ENCODE measurements at places on chromosomes 11 and 22.
A peak's percentile ranks its signal among the peaks of the same experiment; 100 is the strongest.

DNA sequence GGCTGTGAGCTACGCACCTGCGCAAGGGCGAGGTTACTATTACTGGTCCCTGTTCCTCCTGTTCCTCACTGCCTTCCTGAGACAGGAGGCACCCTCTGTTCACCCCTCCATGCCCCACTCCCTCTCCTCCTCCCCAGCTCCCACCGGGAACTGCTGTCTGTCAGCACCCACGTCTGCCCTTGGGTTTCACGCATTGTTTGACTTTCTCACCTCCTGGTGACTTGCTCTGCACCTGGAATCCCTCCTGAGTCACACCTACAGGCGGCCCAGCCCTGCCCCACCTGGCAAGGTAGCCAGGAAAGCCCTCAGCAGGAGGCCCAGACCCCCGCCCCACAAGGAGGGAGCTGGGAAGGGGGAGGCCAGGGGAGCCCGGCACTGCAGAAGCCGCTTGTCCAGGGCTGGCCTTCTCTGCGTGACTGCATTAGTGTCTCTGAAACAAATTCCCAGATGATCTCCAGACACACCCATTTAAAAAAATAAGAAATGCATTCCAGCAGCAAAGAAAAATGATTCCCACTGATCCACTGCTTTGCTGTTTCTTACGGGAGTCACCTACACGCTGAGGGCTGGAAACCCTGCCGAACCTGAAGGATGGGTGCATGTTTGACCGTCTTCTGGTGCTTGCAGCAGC lies 86.4 kb downstream of the CELSR1 start:
- no peak for DNase-seq

DNA sequence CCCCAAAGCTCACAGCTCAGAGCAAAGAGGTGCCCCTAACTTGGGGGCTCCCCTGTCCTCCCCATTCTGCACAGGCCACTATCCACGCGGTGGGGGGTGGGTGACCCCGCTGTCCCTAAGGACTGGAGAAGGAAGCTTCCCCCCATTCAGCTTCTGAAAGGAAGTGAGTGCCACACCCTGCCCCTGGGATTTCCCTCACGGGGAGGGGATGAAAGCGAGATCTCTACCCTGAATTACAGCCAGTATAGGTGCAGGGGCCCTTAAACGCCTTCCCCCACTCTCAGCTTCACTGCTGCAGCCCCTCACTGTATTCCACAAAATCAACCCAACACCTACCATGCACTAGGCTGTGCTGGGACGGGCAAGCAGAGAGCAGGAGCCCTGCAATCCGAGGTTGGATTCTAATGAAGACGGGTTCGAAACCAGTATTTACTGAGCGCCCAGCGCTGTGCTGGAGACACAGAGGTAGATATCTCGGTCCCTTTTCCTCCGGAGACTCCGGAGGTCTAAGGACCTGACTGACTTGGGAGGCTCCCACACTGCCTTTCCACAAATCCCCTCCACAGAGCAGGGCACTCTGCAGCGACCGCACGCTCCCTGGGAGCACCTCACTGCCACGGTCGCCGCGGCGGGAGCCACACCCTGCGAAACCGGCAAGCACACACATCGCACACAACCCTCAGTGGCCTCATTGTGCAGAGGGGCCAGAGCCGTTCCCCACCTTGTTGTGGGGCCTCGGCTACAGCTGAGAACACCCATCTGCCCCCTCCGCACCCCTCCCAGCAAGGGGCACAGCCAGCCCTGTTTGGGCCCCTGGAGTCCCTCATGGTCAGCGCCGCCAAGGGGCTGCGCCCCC lies 1.8 kb downstream of the AHNAK start:
- DNase-seq = no peak

DNA sequence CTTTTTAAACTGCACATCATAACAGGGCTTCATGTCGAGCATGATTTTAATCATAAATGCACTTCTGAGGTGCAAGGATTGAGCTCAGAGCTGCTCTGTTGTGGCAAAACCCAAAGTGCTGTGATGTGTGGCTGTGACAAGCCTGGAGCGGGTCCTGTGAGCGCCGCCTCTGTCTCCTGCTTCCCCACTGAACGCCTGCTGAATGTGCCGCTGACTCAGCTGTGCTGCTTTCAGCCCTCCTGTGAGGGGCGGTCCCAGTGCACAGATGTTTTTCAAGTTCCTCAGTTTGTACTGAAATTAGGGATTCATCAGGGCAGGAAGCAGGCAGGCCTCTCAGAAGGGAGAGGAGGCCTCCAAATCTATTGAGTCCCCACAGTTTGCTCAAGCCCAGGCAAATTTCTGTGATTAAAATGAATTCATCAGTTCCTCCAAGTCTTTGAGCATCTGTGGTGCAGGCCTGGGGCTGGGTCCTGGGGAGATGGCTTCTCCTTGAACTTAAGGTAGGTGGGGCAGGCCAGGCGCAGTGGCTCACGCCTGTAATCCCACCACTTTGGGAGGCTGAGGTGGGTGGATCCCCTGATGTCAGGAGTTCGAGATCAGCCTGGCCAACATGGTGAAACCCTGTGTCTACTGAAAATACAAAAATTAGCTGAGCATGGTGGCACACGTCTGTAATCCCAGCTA lies 3.0 kb upstream of the GTSE1 start:
- DNase-seq = no peak

DNA sequence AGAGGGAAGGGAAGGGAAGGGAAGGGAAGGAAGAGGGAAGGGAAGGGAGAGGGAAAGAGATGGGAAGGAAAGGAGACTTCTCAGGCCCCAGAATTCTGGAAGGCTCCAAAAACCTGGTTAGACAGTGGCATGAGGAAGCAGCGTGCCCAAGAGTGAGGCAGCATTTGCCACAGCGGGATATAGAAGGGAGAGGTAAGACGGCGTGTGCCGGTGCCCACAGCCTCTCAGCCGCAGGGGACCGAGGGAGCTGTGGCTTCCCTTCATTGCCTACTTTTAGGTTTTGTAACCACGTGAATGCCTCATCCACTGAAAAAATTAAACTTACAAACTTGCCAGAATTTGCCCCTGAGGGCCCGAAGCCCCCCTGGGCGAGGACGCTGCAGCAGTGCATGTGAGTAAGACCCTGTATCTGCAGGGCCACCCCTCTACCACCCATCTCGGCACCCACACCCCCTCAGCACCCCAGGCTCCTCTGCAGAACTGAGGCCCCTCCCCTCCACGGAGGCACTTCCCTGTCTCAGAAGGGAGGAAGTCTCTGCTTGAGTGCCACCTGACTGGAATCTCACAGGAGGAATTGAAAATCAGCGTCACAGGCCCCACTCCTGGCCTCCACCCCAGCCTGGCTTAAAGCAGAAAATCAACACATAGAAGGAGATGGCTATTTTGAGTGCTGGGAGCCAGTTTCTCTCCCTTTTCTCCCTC lies 58.1 kb downstream of the LINC01488 start:
- DNase-seq = no peak

DNA sequence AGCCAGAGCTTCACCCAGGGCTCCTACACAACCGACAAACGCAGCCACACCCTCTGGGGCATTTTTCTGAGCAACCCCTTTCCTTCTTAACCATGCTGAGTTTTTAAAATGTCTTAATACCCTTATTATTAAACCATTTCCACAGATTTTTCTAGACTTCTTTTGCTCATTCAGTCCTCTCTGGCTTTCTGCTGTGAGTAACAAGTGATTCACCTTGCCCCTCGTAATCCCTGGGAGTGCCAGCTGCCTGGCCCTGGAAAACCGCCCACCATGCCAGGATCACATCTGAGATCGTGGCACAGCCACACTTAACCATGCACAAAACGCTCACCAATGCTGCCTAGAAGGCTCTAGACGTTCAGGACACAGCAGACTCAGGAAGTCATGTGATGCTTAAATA lies 25.4 kb downstream of the YPEL1 start:
- no peak for DNase-seq

DNA sequence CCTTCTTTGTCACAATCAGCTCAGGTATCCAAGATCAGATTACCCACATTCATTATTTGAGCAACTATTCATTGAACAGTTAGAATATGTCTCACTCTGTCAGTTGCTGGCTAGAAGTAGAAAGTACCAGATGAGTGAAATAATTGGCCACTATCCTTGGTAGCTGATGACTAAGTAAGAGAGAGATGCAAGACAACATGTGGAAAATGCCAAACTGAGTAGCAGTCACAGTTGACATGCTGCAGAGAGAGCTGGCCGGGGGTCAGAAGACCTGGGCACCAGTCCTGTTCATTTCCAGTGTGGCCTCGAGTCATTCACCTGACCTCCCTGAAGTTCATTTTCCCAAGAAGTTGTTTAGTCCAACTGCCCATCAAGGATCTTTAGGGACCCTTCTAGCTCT lies 22.5 kb upstream of the SMIM35 start:
- no peak for DNase-seq

DNA sequence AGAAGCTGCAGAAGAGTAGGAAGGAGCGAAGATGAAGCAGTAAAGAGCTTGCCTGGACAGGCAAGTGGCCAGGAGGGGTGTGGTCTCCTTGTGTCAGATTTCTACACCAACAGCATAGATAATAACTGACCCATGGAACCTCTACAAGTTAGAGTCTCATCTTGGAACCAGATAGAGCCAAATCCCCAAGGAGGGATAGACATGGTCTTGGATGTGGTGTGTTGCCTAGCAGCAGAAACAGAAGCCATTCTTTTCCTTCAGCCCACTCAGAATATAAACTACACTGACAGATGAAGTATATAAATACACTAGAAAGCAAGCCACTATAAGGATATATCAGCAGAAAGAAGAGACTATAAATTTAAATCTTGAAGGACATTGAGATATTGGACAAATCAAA lies 4.3 kb upstream of the CARD16 start:
- no peak for DNase-seq

- no peak for DNase-seq
Observed at GRCh38 chr11:86876716-86877234, 76.4 kb downstream of the PRSS23 start.

- no peak for DNase-seq
Observed at GRCh38 chr22:17828502-17829080, 54.3 kb upstream of the BID start.

GRCh38 chr11:95102733-95103132 lies 13.1 kb downstream of the ENDOD1 start:
- DNase-seq = no peak

- DNase-seq = no peak
Observed at GRCh38 chr11:17798716-17799115, 64.1 kb downstream of the KCNC1 start.

DNA sequence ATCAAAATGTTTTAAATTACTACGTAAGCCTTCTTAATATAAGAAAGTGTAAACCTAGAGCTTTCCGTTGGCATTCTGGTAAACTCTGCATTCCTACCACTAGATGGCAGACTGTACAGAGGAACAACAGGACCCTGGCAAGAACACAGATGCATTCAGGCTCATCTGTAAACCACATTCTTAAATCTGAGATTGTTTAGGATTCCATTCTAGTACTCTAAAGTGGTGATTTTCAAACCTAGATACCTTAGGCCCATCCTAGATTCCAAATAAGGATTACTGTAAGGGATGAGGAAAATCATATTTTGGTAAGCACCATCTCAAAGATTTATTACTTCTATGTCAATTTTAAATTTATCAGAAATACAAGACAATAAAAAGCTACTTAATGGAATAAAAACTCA lies 26.9 kb downstream of the PICALM start:
- DNase-seq = no peak

DNA sequence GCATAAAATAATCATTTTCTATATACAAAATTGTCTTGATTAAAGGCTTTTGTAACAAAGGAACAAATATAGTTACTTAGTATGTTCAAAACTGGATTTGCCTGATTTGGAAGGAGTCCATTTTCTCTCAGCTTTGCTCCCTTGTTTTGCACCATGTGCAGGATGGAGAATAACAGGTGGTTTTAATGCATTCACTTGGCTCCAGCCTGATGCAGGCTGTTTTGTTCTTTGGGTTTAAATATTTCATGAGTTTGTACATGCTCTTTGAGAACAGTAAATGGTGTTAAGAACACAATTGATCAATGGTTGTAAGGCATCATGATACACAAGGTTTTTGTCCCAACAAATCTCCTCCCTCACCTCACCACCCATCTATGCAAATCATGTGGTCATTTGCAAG lies 886.9 kb upstream of the CCDC90B start:
- DNase-seq = no peak

- peak; percentile 73 for DNase-seq
Observed at GRCh38 chr11:727859-728748, 19.2 kb upstream of the TALDO1 start.

DNA sequence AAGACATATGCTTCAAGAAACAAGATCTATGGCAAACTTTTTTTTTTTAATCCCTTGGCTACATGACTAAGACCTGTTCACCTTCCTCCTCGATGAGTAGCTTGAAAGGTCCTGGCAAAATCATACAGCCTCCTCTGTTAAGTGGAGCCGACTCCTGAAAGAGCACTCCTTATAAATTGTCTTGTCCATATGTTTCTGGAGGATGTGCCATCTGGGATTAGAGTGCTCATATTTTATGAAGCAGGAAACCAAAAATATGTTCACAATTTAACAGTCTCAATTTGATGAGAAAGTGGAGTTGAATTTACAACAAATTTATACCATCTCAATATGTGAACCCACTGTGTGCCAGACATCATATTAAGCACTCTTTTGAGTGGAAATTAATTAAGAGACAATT lies 912.1 kb upstream of the FAT3 start:
- no peak for DNase-seq

GRCh38 chr11:43124272-43124935 lies 187.4 kb upstream of the API5 start:
- DNase-seq = no peak

DNA sequence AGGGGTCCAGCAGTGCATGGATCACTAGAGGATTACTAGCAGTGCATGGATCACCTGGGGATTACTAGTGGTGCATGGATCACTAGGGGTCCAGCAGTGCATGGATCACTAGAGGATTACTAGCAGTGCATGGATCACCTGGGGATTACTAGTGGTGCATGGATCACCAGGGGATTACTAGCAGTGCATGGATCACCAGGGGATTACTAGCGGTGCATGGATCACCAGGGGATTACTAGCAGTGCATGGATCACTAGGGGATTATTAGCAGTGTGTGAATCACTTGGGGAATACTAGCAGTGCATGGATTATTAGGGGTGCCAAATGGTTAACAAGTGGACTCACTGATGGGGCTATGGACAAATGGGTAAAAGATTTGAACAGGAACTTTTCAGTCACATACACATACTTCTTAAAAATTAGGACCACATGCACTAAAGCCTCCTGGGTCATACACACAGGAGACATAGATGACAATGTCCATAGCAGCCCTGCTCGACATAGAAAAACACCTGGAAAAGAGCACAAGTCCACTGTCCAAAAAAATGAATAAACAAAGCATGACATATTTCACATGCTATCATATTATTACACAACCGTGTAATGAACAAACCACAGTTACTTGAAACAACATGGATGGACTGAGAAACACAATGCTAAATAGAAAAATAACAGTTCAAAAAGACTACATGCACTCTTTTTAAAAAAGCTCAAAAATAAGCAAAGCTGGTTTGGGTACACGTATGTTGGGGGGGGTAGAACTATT lies 109.8 kb downstream of the CD44 start:
- no peak for DNase-seq

GRCh38 chr11:120170741-120171261 lies 32.9 kb upstream of the TRIM29 start:
- DNase-seq = no peak

- no peak for DNase-seq
Observed at GRCh38 chr11:35937111-35937510, 6.8 kb upstream of the LDLRAD3 start.

Measured in activated CD4-positive, alpha-beta T cell treated with anti-CD3 and anti-CD28 coated beads, Interleukin-2, amount 50 U/mL, for 4 hours (primary cell).